ENCODE measurements at places on chromosomes 2 and 18. TPM values are rescaled to one million over a fixed set of nuclear protein-coding genes. Genes with fewer than 3 reads are reported as not detected.

GRCh38 chr2:232362174-232362900, 16.2 kb upstream of the ALPP start:
- no peak for DNase-seq

DNA sequence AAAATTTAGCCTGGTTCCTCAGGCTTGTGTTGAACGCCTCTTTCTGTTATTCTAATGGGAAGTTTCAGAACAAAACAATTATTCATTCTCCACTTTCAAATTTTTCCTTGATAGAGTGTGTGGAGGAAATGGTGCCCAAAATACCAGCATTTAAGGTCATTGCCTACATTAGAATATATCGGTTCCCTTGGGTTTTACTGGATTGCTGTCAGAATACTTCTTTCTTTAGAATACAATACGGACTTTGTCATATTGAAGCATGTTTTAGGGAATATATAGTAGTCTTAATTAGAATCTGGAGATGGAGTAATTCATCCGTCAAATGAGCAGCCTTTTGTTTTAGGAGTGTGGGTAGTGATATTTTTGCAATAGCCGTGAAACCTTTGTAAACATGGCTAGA, 13.3 kb downstream of the LIMS1 start:
- no peak for DNase-seq

GRCh38 chr2:101473911-101474701, 806 bp downstream of the RFX8 start:
- peak; percentile 26 for DNase-seq

DNA sequence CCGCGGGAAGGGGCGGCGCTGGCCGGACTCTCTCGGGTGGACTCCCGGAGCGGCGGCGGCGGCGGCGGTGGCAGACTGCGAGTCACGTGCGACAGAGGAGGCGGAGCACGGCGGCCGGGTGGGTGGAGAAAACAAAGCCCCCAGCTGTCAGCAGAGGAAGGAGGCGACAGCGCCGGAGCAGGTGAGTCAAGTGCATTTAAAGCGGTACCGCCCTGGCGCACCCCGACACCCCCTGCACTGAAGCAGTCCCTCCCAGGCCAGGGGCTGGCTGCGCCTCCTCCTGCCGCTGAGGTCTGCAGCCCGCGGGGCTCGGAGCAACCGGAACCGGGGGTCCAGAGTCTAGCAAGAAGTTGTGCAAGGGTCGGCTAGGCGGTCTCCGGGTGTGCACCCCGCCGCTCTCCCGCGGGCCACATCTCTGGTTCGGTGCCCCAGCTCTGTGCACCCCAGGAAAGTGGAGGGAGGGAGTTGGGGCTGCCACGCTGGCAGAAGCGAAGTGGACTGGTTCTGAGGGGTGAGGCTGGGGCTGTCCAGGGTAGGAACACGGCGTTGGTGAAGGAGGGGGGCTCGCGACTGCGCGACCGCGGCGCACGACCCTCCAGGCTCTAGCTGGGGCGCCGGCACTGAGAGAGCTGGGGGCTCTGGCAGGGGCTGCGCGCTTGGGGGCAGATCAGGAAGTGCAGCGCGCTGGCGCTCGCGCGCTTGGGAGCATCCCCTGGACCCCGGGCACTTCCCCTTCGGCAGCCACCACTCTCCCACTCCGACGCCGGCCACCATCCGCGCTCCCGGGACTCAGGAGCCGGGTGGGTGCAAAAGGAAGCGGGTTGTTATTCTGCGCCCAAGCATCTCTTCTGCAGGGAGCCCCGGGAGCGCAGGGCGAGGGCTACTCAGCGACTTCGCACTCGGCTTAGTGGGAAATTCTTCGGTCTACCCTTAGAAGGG, 64.0 kb upstream of the MAPRE2 start:
- DNase-seq: peak; percentile 75

The WDR33 gene
- total RNA-seq: 88.1 TPM

All from CD8-positive, alpha-beta memory T cell (primary cell).